ENCODE measurements at places on chromosomes 2 and 18.

DNA sequence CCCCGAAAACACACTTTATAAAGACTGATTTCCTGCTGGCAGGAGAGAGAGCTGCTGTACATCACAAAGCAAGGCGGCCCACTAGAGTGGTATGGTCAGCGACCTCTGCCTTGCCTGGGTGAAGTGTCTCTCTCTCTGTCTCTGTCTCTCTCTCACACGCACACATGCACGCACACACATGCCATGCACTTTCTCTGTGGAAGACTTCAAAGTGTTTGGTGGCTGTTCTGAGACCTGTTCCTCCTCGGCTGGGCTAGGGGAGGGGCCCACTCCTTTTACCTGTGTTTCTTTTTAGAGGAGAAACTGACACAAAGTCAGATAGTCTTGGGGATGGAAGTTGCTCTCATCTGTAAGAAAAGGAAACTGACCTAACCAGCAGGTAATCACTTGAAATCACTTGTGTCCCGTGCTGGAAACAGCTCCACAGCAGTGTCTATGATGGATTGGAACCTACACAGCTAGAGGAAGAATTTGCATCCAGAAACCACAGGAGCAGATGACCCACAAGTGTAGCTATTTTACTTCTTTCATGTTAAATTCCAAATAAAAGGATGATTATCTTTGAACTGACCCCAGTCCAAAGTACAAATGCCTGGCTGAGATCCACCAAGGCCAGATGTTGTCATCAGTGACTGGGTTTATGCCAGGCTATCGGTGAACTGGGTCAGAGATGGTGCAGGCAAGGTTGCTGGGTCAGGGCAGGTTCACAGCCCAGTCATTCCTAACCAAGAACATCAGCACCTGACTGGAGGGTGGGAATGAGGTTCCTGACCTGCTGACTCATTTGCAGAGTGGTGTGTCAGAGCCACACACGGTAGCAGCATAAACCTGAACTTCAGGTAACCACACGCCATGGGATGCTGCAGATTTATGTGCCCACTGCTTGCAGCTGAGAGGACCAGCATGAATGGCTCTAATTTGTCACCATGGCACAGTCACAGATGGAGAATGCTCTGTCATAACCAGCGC lies 63.0 kb downstream of the NPAS2 start:
- no peak for DNase-seq

DNA sequence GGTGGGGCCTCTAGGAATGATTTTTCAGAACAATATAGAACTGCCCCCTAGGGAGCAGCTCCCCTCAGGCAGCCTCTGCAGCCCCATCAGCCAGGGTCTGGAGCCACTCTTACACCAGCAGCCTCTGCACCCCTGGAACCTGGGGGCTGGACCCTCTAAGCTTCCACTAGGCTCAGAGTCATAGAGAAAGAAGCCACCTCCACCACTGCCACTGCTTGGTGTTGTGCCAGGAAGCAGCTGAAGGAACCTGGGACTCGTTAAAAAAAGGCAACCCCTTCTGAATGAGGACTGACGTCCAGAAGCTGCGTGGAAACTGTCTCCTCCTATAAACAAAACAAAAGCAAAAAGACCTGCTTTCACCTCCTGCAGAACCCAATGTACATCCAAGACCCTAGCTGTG lies 98.1 kb upstream of the HS6ST1 start:
- DNase-seq, result no peak

DNA sequence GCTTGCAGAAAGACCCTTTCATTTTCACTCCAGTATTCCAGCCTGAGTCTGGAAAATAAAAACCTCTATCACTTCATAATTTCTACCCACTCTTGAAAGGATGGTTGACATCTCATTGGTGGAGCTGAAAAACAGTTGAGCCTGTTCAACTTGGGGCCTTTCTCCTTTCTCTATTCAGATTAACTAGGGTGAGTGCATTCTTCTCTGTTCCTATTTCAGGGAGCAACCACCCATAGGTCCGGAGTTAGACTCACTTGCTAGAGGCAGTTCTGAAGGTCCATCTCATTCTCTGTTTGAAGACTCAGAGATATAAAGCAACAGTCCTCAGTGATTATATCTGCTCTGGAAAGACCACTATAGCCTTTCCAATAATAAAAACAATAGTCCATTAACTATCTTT lies 167.9 kb upstream of the SPOPL start:
- no peak for DNase-seq

GRCh38 chr2:221476195-221476594 lies 95.9 kb downstream of the EPHA4 start:
- no peak for DNase-seq

GRCh38 chr2:173574324-173575112 lies 219.8 kb downstream of the CDCA7 start:
- DNase-seq, result no peak

DNA sequence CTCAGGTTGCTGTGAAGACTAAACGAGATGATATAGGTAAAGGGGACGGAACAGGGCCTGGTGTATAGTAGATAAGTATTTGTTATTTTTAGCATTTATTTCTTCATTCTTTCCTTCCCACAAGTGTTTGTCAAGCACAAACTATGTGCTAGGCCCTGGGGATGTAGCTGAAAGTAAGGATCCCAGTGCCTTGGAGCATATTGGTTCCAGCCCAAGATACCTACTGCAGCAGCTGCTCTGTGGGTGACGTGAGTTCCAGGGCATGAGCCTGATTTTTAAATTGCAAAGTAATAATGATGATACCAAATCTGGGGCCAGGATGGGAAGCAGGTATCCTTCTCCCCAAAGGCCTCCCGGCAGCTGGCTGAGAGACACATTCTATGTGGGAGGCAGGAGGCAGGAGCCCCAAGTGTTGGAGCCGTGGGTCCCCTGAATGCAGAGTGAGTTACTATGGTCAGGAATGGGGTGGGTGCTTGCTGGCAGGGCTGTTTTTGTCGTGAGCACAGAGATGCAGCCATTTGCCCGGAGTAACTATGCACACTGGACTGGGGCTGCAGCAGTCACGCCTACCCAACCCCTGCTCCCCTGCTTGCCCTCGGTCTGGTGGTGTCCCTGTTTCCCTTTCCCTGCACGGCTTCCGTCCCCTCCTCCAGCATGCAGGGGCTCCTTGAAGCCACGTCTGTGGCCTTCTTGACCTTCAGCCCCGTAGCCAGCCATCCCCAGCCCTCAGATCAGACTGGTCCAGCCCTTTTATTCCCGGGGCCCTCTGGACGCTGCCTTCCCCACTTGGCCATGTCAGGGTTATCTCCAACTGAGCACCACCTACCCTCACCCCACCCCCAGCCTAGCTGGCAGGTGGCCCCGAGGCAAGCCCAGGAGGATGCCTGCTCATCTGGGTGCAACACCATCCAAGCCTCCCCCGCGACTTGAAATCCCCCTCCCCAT lies 52.4 kb downstream of the INHBB start:
- no peak for DNase-seq
